ENCODE measurements at places on chromosomes 5 and 9.

DNA sequence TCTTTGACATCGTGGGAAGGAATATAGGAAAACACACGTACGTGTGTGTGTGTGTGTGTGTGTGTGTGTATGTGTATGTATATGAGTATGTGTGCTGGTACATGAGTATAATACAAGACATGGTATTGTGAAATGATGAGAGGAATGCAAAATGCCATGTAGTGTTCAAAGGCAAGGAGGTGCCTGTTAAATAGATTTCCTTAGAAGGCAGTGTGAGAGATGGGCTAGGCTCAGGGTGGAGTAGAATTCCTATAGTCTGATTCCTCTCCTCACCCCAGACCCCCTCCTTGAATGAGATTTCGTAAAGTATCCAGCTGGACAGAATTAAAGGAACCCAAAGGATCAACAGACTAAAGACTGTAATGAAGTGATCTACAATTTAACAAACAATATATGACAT, 11.1 kb downstream of the GPR21 start:
- no peak for DNase-seq

- DNase-seq = no peak
Observed at GRCh38 chr9:79026316-79026715, 545.4 kb upstream of the TLE4 start.

- DNase-seq = no peak
Observed at GRCh38 chr9:114551750-114552685, 35.6 kb upstream of the ATP6V1G1 start.

DNA sequence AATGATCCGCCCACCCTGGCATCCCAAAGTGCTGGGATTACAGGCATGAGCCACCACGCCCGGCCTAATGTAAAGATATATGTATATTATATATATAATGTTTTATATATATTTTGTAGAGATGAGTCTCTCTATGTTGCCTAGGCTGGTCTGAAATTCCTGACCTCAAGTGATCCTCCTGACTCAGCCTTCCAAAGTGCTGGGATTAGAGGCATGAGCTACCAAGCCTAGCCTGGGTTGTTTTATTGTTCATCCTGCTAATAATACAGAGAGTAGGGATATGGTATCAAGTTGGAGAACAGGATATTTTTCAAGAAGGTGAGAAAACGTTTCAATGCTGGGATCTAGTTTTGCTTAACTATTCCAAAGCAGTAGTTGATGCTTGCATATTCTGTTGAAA, 2.9 kb downstream of the SEC24A start:
- DNase-seq = no peak

- DNase-seq = no peak
Observed at GRCh38 chr5:94366811-94367210, 251.6 kb downstream of the KIAA0825 start.

- DNase-seq = no peak
Observed at GRCh38 chr5:67200809-67201562, 4.4 kb upstream of the CD180 start.

GRCh38 chr5:176743136-176743861, 67.1 kb upstream of the UNC5A start:
- DNase-seq = no peak

GRCh38 chr5:139022528-139022927, 147.4 kb upstream of the LRRTM2 start:
- no peak for DNase-seq

- no peak for DNase-seq
Observed at GRCh38 chr5:75361310-75361709, 24.3 kb downstream of the HMGCR start.

DNA sequence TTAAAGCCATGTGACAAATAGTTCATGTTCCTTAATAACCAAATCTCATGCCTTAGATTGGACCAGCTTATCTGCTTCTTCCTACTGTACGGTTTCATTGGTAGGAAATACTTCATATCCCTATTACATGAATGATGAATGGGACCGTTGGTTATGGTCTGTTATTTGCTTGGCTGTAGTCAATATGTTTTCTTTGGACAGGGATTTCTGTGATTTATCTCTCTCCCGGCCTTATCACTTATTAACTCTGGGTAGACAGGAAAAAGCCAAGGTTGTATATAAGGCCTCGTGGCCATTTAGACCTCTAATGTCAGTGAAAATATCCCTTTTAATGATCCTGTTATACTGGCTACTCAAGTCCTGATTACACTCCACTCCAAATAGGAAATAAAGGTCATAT, 330.6 kb downstream of the EBF1 start:
- DNase-seq = no peak

DNA sequence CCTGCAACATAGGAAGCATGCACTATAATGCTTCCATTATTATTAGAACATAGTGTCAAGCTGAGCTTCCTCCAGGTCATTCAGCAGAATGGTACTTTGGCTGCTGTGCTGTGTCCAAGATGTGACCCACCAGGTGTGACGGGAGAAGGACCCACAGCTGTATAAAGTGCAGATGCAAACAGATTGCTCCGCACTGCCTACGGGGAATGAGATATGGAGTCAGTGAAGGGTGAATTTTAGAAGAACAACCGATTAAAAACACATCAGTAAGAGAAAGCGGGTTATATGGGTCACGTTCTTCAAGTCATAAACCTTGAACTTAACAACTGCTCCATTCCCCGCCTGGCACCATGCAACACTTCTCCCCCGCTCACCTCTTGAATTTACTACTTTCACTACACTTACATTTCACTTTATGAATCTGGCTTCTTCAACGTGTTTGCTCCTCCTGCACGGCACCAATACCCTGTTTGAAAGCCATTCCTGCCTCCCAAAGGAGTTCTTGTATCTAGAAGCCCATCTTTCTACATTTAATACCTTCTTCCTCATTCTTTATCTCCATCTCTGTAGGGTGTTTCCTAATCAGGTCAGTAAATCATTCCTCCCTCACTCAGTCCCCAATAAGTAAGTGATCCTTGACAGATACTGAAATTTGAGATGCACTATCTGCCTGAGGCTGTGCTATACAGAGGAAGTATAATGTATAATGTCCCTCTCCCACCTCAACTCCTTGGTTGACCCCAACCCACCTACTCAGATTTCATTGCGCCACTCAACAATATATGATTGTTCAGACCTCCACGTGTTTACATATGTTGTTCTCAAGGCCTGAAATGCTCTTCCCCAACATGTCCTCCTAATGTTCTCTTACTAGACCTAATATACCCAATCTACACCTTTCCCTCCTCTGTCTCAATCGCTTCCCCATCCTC, 25.9 kb downstream of the BRINP1 start:
- DNase-seq = no peak

DNA sequence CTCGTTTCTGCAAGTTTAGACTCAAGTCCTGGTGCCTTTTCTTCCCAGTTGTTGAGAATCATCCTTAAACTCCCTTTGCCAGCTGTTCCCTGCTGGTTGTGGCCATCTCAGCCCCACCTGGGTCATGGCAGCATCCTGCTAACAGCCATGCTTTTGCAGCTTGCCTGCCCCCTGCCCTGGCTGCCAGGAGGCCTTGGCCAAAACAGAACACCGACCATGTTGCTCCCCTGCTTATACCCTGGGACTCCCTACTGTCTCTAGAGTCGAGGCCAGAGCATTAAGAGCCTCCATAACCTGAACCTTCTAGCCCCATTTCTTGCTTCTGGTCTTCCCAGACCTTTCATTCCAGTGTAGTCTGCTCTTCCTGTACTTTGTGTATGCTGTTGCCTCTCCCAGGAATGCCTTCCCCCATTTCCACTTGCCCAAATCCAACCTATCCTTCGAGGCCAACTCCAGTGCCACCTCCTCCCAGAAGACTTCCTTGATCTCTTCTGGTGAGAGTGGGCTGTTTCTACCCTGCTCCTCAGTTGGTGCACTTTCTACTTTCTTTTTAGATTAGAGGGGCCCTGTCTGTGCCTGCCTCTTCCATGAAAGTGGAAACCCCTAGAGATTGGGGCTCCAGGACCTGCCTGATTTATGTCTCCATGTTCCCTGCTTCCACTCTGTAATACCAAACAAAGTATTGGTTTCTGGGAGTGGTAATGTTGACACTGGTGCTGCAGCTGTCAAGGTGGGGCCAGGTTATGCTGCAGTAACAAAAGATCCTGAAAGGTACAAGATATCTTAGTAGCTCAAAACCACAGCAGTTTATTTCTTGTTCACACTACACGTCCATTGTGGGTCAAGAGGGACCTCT, 88.2 kb downstream of the AMBP start:
- DNase-seq = no peak

GRCh38 chr9:94720846-94721549, 5.5 kb upstream of the AOPEP start:
- no peak for DNase-seq

- DNase-seq = no peak
Observed at GRCh38 chr5:146880966-146881365, 2.4 kb upstream of the PPP2R2B start.

- DNase-seq = no peak
Observed at GRCh38 chr5:10524376-10525123, 39.3 kb upstream of the ANKRD33B start.

DNA sequence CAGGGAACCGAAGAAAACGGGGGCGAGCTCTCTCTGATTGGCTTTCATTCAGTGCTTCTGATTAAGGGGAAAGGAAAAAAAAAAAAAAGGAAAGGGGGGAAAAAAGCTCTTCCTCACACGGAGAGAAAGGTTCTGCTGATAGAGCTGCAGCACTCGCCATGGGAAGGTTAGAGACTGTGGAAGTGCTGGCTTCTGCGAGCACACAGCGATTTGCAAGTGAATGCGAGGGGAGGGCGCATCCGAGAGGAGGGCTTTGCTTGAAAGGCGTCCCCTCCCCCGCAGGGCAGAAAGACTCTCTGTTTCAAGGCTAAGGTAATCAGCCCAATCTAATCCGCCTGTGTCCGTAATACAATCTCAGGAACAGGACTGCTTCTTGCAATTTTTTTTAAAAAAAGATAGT, at the start of gene CDH10:
TSS of gene CDH10 (minus strand) at position 218 of the 400 bp plus-strand sequence. CDS start 51,488 bp downstream, outside the sequence.
- DNase-seq = no peak

DNA sequence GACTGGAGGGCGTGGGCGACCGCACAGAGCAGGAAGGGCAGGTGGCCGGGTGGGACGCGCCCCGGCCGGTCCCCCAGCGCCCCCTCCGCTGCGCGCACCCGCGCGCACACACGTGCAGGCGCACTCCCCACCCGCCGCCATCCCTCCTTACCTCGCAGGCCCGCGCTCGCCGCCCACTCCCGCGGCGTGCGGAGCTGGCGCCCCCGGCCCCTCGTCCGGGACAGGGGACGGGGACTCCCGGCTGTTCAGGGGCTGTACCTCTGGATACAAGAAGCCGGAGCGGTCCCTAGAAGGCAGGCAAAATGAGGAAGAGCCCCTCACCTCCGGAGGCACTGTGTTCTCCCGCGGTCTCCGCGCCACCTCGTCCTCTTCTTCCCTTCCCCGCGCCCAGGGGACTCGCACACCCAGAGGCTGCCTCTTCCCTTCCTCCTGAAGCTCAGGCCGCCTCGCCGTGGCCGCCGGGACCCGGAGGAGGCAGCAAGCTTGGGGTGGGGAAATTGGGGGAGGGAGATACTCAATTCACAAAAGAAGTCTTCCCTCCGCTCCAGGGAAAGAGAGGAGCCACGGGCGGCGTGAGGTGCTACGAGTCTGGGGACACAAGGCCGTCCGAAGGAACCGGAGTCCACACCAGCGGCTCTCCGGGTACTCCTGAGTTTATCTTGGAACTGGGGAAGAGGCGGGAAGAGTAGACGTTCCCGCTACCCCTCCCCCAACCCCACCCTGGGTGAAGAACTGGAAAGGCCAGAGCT, 1.4 kb upstream of the GABRB2 start:
- no peak for DNase-seq

GRCh38 chr5:124663101-124663506, 83.3 kb downstream of the ZNF608 start:
- DNase-seq = no peak

DNA sequence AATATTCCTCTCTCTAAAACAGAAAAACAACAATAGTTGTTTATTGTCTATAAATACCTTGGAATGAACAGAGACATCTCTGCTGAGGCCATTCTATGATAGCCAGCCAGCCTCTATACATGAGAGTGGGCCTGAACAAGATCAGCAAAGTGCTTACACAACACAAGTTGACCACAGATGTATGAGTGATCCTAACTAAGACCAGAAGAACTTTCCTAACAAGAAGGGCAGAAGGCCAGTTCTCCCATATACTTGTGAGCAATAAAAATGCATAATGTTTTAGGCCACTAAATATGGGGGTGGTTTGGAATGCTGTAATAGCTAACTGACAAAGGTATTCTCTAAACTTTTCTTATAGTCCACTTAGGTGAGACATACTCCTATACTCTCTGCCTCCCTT, 345.7 kb downstream of the SPATA31D1 start:
- DNase-seq = no peak

GRCh38 chr5:73686912-73687311, 60.9 kb downstream of the ARHGEF28 start:
- no peak for DNase-seq

DNA sequence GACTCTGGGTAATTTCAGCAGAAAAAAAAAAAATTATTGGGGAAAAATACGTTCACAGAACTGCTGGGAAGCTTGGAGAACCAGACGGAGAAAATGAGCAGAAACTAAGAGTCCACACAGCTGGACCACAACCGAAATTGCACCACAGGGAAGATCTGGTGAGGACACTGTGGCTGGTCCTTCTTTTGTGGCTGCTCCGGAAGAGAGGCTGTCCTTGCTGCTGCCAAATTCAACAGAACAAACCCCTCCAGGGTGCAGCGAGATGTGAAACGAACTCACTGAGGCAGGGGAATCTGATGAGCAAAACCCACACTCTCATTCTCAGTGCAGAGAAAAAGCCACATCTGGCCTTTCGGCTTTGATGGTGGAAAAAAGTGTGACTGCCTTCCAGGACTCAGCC, 200.0 kb downstream of the ACTL7B start:
- no peak for DNase-seq

DNA sequence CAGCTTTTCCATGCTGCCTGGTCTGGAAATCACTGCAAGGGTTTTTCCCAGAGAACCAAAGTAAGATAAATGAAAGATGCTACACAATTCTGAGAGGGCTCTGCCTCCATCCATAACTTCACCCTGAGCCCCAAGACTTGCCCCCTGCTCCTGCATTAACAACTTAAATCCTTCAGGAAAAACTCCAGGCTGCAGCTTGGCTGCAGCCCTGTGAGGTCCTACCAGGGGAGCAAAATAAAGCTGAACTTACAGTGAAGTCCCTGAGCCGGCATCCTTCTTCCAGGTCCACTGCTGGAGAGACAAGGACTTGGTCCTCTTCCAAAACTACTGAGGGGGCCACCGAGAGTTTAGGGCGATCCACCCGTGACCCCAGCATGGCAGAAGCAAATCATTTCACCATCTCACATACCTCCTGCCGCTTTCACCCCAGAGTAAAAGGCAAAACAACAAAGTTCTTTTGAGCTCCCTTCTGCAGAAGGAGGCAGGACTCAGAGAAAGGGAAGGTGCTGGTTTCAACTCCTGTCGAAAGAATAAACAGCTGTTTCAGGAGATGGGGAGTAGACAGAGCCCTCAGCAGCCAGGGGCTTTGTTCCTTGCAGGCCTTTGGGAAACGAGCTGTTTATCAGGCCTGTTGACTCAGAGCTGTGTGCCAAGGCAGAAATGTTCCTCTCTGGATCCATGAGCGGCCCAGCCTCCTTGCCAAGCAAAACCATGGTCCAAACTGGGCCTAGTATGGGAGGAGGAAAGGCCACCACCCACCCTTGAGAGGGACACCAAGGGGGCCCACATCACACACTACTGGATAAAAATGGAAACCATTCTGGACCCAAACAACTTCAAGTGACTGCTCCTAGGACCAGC, 20.6 kb downstream of the GGTA1 start:
- no peak for DNase-seq
